A172 (cell line): ENCODE measurements at places on chromosomes 2 and 18. TPM values are rescaled to one million over a fixed set of nuclear protein-coding genes. Genes with fewer than 3 reads are reported as not detected.

DNA sequence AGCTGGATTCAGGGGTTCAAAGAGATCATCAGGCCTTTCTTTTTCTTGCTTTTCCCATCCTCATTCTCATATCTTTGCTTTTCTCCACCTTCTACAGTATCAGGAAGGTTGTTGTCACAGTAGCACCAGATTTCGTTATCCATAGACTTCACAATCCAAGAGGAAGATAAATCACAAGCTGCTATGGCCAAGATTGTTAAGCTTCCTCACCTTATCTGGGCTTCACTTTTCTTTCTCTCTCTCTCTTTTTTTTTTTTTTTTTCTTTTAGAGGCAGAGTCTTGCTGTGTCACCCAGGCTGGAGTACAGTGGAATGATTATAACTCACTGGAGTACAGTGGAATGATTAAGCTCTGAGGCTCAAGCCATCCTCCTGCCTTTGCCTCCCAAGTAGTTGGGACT lies 93.5 kb downstream of the TTC27 start:
- no peak for DNase-seq

Gene VWC2L
- total RNA-seq = not detected in 2 replicates

Gene FAM161A
- total RNA-seq = 4.0 and 4.5 TPM in 2 replicates

Gene CCDC74B
- 52.8 and 60.1 TPM in 2 replicates for total RNA-seq

- DNase-seq = no peak
Observed at GRCh38 chr2:151002959-151003600, 258.6 kb downstream of the RBM43 start.

Gene CXCR4
- 2.8 and 4.3 TPM in 2 replicates for total RNA-seq

- no peak for DNase-seq
Observed at GRCh38 chr2:144426355-144426754, 93.6 kb downstream of the ZEB2 start.

DNA sequence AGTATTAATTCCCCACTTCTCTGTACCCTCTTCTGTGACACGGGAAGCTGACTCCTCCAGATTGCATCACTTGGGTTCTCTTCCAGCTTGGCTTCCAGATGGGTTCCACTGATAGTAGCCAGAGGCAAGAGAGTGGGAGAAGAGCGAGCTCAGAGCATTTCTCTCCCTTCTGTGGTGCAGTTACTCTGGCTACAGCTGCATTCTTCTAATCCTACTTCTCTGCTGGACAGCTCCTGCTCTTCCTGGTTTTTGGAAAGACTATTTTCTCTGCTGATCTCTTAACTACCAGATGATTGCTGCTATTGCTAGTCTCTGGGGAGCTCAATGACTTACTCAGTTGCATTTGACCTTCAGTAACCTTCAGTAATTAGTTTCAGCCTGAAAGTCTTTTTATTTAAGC lies 187.5 kb upstream of the MAP2 start:
- peak; percentile 2 for DNase-seq

DNA sequence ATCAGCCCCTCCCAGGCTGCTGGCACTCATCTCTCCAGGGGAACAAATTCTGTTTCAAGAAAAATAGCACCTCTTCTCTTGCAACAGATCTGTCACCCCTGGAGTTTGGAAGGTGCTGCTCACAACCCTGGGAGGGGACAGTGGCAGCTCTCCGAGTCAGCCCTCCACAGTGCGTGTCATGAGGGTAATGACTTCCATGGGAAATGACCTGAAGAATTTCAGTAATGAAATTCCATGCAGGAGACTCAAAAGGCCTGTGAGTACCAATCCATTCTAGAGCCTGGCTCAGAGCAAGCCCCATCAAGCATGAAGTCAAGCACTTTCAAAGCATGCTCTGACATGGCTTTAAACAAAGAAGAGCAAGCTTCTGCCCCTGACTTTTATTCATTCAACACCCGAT lies 276.3 kb upstream of the PARD3B start:
- no peak for DNase-seq

- DNase-seq = no peak
Observed at GRCh38 chr2:193847991-193848390, 1653.3 kb upstream of the TMEFF2 start.

Gene AMER3
- not detected in 2 replicates for total RNA-seq

Gene ANKRD53
- not detected in 2 replicates for total RNA-seq

Gene CD28
- total RNA-seq = 0.19 TPM in 1 of 2 replicates, not detected in the other

DNA sequence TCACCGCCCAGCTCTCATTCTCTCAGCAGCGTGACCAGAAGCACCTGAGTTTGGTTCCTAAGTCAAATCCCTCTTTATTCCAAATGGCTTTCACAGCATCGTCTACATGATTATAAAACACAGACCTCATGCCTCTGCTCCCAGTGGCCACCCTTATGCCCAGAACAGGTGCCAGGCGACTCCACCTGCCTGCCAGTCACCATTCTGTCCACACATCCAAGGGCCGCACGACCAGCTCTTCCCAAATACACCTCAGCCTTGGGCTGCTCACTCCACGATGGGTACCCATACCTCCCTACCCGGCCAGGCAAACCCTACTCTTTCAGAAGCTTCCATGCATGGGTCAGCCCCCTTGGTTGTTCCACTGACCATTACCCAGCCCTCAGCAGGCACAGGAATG lies 851.6 kb upstream of the SALL3 start:
- DNase-seq = no peak

DNA sequence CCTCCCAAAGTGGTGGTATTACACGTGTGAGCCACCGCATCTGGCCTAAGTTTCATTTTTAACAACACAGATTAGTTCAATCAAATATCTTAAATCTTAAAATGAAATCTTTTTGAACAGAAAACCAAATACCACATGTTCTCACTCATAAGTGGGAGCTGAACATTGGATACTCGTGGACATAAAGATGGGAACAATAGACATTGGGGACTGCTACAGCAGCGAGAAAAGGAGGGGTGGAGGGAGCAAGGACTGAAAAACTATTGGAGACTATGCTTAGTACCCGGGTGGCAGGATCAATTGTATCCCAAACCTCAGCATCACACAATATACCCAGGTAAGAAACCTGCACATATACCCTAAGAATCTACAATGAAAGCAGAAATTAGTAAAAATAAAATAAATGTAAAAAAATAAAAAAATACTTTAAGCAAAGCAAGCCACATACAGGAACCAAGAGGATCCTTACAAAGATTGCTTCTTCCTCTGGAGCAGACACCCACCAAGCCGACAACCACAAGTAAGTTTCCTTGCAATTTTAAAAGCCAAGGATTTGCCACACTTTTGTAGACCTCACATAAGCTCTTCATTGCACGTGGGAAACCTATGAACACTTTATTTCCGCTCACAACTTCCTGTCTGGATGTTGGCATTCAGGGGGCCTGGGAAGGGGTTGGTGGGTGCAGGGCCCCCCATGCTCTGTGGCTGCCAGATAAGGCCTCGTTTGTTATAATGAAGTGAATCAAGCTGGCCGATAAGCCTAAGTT lies 147.9 kb downstream of the MYCN start:
- DNase-seq = no peak

DNA sequence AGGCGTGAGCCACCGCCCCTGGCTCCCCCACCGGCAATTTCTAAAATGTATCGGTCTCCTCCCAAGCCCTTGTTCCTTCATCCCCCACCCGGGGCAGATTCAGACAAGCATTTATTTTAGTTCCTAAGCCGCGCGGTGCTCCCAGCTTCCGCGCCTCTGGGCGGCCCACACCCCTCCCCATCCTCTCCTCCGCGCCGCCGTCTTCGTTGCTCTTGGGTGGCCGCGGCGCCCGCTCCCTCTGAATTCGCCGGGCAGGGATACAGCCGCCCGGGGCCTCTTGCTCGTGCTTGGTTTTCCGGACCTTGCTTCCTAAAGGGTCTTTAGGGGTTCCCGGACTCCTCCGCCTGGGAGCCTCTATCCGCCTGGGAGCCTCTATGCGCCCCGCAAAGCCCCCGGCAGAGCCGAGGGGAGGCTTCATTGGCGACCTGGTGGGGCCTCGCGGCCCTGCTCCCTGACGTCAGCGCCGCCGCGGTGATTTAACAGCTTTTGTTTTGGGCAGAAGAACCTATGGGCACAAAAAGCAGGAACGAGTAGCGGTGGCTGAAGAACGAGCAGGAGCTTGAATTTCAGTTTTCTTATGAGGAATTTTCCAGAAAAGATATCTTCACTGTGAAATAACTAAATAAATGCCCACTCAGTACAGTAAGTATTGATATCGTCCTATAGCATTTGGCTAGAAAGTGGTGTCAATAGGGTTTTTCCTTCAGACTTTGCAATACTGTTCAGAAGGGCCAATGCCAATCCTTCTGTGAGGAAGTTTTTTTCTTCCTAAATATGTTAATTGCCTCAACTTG lies 37.3 kb downstream of the PRKRA start:
- DNase-seq = peak; percentile 63

Gene DSC2
- total RNA-seq = not detected in 2 replicates

GRCh38 chr2:147636238-147636882 lies 208.5 kb upstream of the ACVR2A start:
- peak; percentile 66 for DNase-seq

- no peak for DNase-seq
Observed at GRCh38 chr2:99810225-99810624, 320.4 kb upstream of the REV1 start.

Gene GALNT5
- total RNA-seq = not detected in 2 replicates

Gene TWIST2
- 32.3 and 38.8 TPM in 2 replicates for total RNA-seq

DNA sequence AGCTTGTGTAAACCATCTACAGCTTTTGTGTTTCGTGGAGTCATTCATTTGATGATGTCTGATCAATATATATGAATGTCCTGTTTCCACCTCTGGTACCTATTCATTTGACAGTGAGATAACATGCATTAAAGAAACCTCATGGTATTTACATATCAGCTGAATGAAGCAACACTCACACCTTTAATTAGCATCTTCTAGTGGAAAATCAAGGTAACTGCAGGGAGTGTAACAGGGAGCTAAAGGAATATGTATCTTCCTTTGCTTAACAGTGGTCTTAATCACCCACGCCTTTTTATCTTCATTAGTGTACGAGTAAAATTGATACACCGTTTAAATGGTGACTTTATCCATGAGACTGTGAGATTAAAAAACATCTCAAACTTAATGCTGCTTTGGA lies 15.6 kb downstream of the SLC39A10 start:
- DNase-seq = no peak

- no peak for DNase-seq
Observed at GRCh38 chr2:39693245-39693644, 27.5 kb downstream of the TMEM178A start.

DNA sequence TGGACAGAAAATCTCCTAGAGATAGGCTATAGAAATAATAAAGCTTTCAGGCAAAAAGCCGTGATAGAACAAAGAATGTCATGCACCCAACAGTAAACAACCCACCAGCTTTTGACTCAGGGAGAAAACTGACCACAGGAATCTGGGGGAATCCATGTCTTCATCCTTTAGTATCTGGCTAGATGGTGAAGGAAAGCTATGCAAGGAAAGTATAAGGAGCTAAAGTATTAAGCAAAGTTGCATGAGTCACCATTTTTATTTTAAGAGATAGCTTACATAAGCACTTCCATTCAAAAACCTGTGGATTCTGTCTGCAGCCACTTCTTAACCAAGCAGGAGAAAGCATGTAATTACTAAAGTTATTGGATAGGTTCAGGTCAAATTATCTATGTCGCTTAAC lies 363.8 kb downstream of the LRP1B start:
- DNase-seq = peak; percentile 87

- no peak for DNase-seq
Observed at GRCh38 chr2:74873012-74873665, 39.2 kb downstream of the HK2 start.

Gene DLGAP1
- not detected in 2 replicates for total RNA-seq

Gene TBR1
- not detected in 2 replicates for total RNA-seq

- DNase-seq = no peak
Observed at GRCh38 chr2:45850558-45850957, 199.1 kb downstream of the PRKCE start.

Gene NOP58
- total RNA-seq = 111 and 186 TPM in 2 replicates

Gene CFAP65
- 0.26 and 0.55 TPM in 2 replicates for total RNA-seq

DNA sequence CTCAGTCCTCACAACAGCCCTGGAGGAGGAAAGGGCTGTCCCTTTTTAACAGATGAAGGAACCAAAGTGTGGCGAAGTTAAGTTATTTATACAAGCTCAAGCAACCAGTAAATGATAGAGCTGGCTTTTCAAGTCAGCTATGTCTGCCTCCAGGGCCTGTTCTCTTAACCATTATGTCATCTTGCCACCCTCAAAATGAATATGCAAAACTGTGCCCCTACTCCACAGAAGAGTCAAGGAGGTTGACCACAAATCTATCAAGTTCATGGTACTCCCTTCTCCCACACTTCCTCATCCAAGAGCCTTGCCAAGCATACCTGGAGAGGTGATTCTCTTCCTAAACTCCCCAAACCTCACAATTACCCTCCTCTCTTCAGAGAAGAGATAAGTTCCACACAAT lies 37.3 kb upstream of the CREB1 start:
- no peak for DNase-seq

Gene POTEJ
- total RNA-seq = not detected in 2 replicates

Gene DSG1
- total RNA-seq = not detected in 2 replicates

- no peak for DNase-seq
Observed at GRCh38 chr18:43396266-43396665, 119.0 kb upstream of the SYT4 start.

- DNase-seq = peak; percentile 58
Observed at GRCh38 chr2:25521665-25522387, 151.6 kb downstream of the DTNB start.

Gene OXER1
- not detected in 2 replicates for total RNA-seq

DNA sequence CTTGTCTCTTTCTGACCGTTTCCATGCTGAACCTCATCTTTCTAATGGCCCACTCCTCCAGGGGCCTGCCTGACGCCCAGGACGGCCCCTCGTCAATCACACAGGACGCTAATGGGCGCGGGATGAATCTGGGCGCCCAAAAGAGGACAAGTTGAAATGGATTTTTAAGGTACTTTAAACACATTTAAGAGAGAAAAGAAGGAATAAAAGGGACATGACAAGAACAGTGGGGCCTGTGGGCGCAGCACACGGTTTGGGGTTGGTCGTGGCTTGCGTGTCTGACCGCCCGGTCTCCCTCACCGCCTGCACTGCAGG lies 607 bp upstream of the UBE2F start:
- DNase-seq = no peak

GRCh38 chr18:31278609-31279071 lies 39.3 kb upstream of the DSG1 start:
- DNase-seq = no peak

DNA sequence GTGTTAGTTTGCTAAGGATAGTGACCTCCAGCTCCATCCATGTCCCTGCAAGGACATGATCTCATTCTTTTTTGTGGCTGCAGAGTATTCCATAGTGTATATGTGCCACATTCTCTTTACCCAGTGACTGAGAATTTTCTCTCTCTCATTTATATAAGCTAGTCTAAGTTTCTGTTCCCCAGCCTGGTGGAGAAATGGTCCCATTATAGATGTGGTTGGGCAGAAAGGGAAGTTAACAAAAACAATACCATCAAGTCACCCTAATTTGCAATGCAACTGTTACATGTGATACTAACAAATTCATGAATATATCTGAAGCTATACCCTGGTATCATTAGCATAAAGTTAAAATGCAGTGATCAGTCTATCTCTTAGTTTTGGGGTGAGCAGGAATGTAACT lies 54.0 kb downstream of the DNER start:
- no peak for DNase-seq

- DNase-seq = no peak
Observed at GRCh38 chr2:9187620-9188214, 18.9 kb upstream of the ASAP2 start.
